ENCODE measurements at places on chromosomes 5 and 9.

- DNase-seq, result no peak
Measured at GRCh38 chr5:58543723-58544122, 39.2 kb upstream of the RAB3C start.

GRCh38 chr9:23117616-23118015, 671.0 kb downstream of the DMRTA1 start:
- DNase-seq, result no peak

- no peak for DNase-seq
Measured at GRCh38 chr9:136264031-136264430, 18.4 kb upstream of the QSOX2 start.

DNA sequence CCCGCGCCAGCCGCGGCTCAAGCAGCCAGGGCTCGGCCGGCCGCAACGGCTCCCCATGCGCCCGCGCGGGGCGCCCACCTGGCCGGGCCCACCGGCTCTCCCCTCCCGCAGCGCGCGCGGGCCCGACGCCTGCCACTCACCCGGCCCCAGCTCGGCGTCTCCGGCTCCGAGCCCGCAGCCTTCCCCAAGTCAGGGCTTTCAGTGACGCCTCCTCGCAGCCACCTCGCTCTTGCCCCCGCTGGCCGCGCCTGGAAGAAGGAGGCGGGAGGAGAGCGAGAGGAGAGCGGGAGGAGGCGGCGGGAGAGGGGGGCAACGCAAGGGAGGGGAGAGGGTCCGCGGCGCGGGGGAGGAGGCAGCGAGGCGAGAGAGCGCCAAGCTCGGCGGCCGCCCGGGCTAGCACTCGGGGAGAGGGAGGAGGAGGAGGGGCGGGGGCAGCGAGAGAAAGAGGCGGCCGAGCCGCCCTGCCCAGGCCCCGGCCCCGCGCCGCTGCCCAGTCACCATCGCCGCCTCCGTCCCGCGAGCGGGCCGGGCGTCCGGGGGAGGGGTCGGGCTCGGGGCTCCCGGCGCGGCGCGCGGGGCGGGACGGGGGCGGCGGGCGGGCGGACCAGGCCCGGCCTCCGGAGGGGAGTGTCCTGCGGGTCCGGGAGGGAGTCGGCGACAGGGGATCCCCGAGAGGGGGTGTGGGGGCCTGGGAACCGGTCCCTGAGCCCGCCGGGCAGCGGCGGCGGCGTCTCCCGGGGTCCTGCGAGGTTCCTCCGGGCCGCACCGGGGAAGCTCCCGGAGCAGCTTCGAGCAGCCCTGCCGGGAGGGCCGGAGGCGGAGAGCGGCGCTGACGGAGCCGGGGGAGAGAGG, at the start of gene LHFPL2:
TSS of gene LHFPL2 (minus strand) at position 414 of the 852 bp plus-strand sequence. CDS start 138,559 bp downstream, outside the sequence.
- no peak for DNase-seq

DNA sequence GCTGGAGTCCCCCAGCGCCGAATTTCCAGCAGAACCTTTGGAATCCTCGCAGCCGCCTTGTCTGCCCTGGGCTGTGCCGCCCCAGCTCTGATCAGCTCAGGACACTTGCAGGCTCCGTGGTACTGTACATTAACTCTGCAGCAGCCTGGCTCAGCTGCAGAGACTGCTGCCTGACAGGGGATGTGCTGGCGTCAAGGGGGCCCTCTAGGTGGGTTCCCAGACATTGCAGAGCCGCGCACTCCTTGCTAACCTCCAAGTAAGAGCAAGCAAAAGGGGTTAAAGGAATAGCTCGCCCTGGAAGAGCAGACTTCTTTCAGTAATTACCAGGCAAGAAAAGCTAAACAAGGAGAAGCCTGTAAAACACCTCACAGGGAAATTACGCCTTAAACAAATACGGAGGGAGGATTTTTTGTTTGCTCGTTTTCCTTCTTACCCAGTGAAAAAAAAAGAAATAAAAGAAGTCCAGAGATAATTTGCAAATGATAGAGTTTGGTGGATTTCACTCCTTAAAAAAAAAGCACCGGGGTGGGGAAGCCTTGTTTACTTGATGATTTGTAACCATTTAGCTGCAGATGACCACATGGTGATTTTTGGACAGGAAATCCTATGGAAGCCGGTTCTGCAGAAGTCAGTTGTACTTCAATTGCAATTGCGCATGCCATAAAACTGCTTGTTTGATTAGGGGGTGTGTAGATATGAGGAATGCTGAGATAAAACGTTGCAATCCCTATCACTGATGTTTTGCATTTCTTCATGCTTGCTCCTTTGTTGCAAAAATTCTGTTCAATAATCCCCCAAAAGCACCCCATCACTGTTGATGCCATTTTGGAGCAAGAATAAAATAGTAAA, 305.8 kb downstream of the PDE4D start:
- DNase-seq, result no peak

GRCh38 chr9:115951977-115952376, 201.6 kb upstream of the PAPPA start:
- DNase-seq, result no peak

- DNase-seq, result no peak
Measured at GRCh38 chr9:132125361-132125760, 36.5 kb upstream of the NTNG2 start.

DNA sequence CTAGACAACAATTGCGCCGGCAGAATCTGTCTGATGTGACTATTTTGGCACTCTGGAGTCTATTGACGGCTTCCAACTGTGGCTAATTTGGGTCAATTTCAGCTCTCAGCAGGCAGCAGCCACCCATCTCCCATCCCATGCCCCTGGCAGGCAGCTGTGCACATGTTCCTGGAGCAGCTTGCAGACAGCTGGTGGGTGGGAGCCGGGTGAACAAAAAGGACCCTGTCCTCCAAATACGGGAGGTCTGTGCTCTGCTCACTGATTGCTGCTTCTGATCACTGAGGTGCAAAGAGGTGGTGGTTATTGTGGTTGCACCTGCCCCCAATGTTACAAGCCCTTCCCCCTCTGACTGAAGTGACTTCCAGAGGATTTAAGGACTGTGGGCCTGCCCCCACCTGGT, 45.0 kb upstream of the N4BP3 start:
- DNase-seq, result no peak

- no peak for DNase-seq
Measured at GRCh38 chr9:132011309-132011708, 68.4 kb downstream of the MED27 start.
